ENCODE measurements at places on chromosomes 2 and 18.

- DNase-seq: no peak
Measured at GRCh38 chr2:217835931-217836891, 166.6 kb downstream of the TNS1 start.

- no peak for DNase-seq
Measured at GRCh38 chr18:13221869-13222855, 3.6 kb downstream of the LDLRAD4 start.

- no peak for DNase-seq
Measured at GRCh38 chr2:121902171-121902591, 146.7 kb downstream of the TSN start.

- DNase-seq: no peak
Measured at GRCh38 chr2:134558208-134558830, 160.5 kb downstream of the TMEM163 start.

DNA sequence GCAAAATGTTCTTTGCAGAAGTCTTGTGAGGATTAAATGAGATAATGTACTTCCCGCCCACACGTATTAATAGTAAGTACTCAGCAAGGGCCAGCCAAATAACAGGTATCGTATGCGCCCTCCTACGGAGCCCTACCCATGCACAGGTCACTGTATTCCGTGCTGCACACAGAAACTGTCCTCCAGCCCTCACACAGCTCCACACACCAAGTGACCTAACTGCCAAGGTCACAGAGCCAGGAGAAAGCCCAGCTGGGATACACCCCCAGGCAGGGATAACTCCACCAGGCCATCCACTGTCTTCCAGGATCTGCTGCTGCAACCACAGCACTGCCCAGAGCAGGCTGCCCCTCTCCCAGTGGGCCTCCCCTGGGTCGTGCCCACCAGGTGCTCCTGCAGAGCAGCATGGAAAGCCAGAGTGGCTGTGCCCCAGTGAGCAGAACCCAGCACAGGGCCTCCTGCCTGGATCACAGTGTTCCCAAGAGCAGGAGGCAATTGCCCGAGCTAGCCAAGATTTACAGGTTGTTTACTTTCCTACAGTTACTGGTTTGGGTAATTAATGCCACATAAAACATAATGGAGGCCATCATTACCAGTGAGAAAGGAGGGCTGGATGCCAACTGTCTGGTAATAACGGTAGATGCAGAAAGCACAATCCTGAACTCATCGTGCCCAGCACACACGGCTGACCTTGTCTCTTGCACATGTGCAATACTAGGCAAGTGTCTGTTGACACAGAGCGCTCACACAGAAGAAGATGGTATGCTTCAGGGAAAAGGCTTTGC, 24.4 kb downstream of the TFCP2L1 start:
- DNase-seq: no peak
